HS-5 (cell line): ENCODE measurements at places on chromosomes 3 and 15.
A peak's percentile ranks its signal among the peaks of the same experiment; 100 is the strongest.

GRCh38 chr15:63250312-63250965 is 27.0 kb upstream of the APH1B start:
- peak; percentile 99 for DNase-seq

DNA sequence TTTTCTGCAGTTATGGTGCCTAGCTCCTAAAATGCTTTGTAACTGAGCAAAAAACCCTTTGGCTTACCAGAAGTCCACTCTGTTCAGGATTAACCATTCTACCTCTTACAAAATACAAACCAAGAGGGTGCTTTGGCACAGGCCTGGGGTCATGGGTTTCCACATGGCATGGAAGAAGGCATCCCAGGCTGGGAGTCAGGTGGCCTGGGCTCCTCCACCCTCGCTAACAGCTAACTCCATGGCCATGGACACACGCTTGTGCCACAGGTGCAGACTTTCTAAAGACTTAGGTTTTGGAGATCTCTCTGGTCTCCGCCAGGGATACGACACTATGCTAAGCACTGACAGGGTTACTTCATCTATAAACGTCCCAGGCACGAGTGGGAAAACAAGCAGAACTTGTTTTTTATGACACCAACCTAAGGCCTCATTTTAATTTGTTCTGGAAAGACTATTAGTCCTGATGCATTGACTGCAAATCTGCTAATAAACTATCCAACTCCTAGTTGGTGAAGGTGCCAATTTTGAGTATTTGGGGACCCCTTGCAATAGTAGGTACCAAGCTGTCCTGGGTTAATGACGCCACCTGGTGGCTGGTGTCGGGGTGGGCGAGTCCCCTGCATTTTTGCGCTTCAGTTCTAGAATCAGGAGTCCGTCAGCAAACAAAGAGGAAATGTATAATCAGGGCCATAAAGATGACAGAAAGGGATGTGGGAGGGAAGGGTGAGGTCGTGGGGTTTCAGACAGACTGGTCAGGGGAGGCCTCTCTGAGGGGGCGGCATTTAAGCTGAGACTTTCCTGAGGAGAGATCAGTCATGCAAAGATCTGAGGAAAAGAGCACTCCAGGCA is 10.3 kb upstream of the ALDH1A3 start:
- DNase-seq: no peak

DNA sequence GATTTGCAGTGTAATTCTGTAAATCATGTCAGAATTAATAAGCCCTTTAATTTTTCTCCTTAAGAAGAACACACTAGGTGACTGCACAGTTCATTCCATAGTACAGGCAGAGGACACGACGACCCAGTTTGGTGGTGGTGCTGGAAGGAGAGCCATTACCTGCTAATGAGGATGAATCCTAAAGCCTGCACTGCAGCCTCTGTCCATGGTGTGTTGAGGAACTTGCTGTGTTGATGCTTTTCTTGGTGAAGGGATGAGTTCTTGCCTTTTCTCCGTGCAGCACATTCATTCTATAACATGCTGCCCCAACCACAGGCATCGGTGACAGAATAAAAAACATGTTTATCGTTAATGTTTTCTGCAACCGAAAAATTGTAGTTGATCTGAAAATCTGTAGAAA is 89.6 kb upstream of the VEPH1 start:
- no peak for DNase-seq

DNA sequence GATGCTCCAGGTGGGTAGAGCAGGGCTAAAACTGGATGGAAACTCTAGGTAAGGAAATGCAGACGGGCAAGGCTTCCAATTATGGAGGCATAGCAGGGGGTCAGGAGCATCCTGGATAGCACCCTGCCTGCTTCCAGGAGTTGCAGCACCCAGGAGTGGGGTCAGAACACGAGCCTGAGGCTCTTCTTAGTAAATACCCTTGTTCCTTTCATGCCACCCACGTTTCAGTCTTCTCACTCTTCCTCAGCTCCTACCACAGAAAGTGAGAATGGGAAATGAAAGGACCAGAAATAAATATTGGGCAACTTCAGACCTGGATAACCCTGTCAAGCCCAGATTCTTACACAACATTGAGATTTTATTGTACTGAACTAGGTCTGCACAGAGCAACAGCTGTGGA is 16.4 kb downstream of the CCR1 start:
- DNase-seq: no peak

- DNase-seq: no peak
Measured at GRCh38 chr15:34772312-34772711, 17.5 kb upstream of the GJD2 start.

- no peak for DNase-seq
Measured at GRCh38 chr15:89021224-89021623, 67.0 kb upstream of the ABHD2 start.

DNA sequence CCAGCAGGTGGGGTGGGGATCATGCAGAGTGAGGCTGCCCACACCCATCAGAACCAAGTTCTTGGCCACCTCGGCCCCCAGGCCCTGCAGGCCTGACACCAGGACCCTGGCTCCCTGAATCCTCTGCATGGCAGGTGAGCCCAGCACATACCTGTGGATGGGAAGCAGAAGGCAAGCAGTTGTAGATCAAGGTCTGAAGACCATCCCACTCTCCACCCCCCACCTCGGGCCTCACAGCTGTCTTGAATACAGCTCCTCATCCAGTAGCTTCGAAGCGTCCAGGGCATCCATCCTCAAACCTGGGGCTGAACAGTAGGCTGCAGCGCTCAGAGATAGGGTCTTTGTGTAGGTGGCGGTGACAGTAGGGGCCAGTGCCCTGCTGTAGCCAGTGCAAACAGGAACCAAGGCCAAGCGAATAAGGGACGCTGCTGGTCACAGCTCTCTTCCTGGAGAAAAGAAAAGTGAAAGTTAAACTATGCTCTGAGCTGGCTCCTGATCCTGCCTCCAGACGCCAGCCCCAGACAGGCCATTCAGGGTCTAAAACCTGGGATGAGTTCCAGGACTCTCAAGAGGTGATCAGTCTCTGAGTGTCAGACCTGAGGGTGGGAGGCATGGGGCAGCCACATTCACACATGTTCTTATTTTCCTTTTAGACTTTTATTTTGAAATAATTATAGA is at the start of gene UBA7:
UBA7 (minus strand) TSS at position 457 of the 678 bp plus-strand sequence; CDS start at position 291, 166 bp downstream.
- DNase-seq: peak; percentile 42

DNA sequence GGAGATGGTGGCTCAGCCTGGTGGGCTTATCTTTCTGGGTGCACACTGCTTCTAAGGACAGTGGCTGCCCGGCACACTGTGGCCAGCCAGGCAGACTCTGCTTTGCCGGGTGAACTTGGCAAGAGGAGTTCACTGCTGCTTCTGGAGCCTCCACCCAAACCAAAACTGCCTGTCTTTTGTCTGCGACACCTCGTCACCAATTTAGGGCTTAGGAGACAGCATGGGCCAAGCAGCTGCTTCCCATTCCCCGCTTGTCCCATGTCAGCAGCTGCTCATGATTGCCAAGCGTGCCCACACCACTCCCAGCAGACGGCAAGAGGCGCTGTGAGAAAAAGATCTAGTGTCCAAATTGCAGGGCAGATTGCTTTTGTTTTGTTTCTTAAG is 57.3 kb downstream of the LSM3 start:
- DNase-seq: no peak

- DNase-seq: no peak
Measured at GRCh38 chr3:25365636-25366035, 62.4 kb upstream of the RARB start.

DNA sequence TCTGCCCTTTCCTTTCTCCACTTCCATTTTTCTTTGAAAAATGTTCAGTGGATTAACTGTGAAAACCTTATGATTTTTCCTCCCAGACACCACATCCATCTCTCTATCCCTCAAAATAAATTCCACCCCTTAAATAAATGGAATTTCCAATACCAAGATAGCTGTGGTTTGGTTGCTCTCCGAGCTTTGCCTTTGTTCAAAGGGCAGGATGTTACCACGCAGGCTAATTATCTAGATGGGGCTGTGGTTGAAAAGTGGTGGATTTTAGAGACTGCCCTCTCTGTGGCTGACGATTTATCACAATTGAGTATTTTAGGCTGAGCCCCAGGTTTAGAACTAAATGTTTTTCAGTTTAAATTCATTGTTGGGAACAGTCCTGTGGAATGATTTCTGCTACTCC is 36.9 kb upstream of the CMSS1 start:
- no peak for DNase-seq
